Activated CD8-positive, alpha-beta memory T cell treated with anti-CD3 and anti-CD28 coated beads for 1 hour (primary cell): ENCODE measurements at places on chromosomes 13 and 19.

GRCh38 chr19:7900931-7901330 lies 2.7 kb upstream of the MAP2K7 start:
- DNase-seq = no peak

GRCh38 chr19:35439921-35440320 lies 8.1 kb upstream of the FFAR2 start:
- no peak for DNase-seq

- DNase-seq = no peak
Observed at GRCh38 chr13:43077461-43077860, 54.1 kb downstream of the DNAJC15 start.

GRCh38 chr19:990746-991145 lies 6.6 kb downstream of the WDR18 start:
- no peak for DNase-seq

GRCh38 chr19:20416661-20417060 lies 148.9 kb downstream of the ZNF737 start:
- DNase-seq = no peak

DNA sequence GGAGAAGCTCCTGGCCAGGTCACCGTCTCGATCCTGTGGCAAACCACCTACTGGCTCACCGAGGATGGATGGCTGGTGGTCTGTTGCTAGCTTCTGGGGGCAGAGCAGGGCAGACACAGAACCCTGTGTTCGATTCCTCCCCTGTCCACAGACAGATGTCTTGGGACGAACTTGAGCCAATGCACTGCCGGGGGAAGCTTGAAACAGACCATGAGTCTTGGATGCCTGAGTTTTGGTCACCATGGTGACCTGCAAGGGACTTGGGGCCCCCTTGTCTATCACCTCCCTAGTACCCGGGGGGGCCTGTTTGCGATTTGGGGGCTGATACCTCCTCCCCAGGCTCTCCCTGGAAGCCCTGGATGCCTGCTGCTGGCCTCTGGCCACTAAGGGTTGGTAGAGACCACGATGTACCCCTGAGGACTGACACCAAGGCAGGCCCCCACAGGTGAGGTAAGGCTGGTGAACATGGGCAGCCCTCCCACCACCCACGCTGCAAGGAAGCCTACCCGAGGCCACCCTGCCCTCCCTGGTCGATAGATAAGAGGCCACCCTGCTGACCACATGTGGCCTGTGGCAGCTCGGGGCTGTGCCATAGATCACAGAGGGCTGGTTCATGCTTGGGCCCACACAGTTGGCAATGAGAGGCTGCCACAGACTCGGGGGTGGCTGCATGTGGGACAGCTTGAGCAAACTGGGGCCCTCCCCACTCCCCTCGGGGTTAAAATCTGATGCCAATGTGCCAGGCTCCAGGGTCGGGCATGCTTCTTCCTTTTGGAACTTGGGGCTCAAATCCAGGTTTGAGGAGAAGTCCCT lies 10.7 kb downstream of the IQCN start:
- no peak for DNase-seq

GRCh38 chr13:57946361-57946760 lies 314.8 kb downstream of the PCDH17 start:
- DNase-seq = no peak
